ENCODE measurements at places on chromosomes 7 and 10.

DNA sequence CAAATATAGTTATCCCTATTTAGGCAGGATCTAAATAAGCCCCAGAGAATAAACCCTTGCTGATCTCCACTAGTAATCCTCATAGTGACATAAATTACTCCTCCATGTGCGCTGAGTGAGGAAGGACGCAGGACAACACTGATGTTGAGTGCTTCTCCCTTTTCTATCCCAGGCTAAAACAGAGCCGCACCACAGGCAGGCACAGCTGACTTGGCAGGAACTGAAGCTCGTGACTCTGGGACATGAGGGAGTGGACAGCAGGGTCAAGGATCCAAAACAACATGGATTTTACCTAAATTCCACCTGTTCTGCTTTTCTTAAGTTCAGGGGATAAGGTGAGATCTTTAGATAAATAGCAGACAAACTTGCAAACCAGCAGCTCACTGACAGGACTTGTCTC lies 46.0 kb downstream of the VOPP1 start:
- no peak for DNase-seq

DNA sequence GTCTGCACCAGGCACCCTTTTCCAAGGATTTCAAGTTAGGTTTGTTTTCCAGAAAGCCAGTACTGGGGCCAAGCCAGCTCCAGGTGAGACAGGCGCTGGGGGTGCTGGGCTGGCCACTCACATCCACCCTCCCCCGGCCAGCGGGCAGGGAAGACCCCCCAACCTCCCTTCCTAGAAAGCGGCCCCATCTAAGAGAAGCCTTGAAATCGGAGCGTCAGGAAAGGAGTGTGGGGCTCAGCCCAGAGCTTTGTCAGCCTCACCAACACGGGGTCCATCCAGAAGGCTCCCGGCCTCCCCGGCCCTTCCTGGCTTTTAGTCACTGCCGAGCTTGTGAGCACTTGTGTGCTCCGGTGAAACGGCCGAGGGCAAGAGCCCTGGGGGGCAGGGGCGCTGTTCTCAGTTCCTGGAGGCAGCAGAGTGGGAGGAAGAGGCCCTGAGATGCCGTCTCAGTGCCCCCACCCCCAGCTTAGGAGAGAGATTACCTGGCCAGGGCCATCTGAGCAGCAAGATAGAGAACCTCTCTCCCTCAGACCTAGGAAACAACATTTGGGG lies 39.6 kb downstream of the PDGFA start:
- DNase-seq = no peak

- no peak for DNase-seq
These were observed 4.8 kb upstream of the HILPDA start for GRCh38 chr7:128450913-128451312.

GRCh38 chr7:35707422-35707821 lies 12.5 kb upstream of the HERPUD2 start:
- no peak for DNase-seq

DNA sequence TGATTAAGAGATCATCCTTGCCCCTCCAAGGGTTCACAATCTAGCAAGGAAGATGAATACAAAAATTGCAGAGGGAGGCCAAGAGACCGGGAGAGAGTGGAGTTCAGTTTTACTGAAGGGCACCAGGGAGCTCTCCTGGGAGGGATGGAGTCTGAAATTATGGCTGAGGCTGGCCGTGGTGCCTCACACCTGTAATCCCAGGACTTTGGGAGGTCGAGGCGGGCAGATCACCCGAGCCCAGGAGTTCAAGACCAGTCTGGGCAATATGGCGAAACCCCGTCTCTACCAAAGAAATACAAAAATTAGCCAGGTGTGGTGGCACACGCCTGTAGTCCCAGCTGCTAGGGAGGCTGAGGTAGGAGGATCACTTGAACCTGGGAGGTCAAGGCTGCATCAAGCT lies 51.4 kb upstream of the MXI1 start:
- DNase-seq = no peak

- peak; percentile 18 for DNase-seq
These were observed 59.4 kb upstream of the ASAH2 start for GRCh38 chr10:50310560-50311174.

DNA sequence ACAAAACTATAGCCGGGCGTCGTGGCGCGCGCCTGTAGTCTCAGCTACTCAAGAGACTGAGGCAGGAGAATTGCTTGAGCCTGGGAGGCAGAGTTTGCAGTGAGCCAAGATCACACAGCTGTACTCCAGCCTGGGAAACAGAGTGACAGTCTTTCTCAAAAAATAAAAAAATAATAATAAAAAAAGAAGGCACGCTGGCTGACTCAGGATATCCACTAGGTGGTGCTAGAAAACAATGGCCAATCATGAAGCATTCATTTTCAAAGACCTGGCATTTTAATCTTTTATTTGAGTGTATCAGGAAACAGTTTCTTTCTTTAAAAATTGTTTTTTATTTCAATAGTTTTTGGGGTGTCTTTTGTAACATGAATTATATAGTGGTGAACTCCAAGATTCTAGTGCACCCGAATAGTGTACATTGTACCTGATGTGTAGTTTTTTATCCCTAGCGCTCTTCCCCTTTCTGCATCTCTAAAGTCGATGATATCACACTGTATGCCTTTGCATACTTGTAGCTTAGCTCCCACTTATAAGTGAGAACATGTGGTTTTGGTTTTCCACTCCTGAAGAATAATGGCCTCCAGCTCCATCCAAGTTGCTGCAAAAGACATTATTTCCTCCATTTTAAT lies 88.6 kb downstream of the LYZL1 start:
- DNase-seq = no peak

- peak; percentile 60 for DNase-seq
These were observed 15.4 kb downstream of the GPNMB start for GRCh38 chr7:23261843-23262452.

GRCh38 chr7:98399890-98400541 lies 874 bp downstream of the BAIAP2L1 start:
- no peak for DNase-seq

- DNase-seq = no peak
These were observed 446.5 kb downstream of the INHBA start for GRCh38 chr7:41256186-41256945.

DNA sequence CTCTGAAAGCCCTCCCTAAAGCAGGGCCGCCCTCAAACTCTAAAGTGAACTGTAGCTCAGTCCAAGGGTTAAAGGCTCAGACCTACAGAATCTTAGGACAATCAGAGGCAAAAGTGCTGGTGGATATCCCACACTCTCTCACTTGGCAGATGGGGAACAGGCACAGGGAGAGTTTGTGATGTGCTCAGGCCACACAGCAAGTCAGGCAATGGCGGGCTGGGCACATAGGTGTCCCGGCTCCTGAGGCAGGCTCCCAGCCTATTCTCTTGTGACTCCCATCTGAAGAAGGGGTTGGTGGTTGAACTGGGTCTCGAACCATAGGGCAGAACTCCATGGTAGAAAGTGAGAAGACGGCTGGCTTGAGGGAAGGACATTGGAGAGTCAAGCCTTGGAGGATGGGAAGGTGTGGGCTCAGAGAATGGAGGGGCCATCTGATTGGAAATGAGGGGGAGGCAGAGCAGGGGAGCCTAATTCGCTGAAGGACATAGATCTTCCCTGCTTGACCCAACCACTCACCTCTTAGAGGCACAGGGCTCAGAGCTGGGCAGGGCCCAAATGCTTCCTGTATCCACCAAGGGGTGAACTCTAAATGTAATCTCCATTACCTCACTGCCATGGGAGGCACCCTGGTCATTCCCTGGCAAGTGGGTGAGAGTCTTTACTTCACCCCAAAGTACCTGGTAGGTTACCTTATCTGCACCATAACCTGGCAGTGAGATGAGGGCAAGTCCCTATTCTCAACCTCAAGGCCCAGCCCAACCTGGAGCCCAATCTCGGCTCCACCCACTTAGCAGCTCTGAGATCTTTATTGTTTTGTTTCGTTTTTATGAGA lies 4.9 kb upstream of the ZMIZ1 start:
- DNase-seq = no peak

GRCh38 chr10:55397777-55398496 lies 596.9 kb upstream of the PCDH15 start:
- no peak for DNase-seq

GRCh38 chr10:116113721-116114501 lies 159.1 kb downstream of the GFRA1 start:
- DNase-seq = no peak

- DNase-seq = no peak
These were observed 67.0 kb upstream of the PRLHR start for GRCh38 chr10:118662228-118663035.

GRCh38 chr10:78599122-78599853 lies 469.5 kb upstream of the ZMIZ1 start:
- DNase-seq = no peak

- DNase-seq = no peak
These were observed 9.7 kb upstream of the GARS1 start for GRCh38 chr7:30584965-30585364.

DNA sequence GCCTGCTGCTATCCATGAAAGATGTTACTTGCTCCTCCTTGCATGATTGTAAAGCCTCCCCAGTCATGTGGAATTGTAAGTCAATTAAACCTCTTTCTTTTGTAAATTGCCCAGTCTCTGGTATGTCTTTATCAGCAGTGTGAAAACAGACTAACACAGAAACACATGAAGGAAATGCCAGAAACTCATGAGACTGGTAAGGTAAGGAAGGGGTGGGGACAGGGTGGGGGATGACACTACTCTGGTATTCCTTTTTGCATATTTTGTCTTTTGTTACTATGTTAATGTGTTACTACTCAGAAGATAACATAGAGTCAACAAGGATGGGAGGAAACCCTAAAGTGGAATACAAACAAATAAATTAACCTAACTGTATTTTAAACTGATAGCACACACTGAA lies 69.8 kb upstream of the DRGX start:
- DNase-seq = no peak

- DNase-seq = no peak
These were observed 892.9 kb downstream of the LRMDA start for GRCh38 chr10:76324283-76324682.

DNA sequence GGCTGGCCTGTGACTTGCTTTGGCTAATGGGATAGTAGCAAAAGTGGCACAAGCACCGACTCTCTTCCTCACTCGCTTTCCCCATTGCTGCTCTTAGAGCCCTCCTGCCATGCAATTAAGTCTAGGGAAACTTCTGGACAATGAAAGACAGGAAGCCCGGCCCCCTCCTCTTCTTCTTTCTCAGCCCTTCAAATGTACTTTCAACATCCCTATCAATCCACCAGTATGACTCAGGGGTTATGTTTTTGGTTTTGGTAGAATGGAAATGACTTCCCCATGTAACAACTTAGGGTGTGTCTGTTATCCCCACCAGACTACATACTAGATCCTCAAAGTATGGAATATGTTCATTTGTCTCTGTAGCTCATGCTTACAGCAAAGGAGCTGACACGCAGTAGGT lies 139.0 kb upstream of the GDF10 start:
- DNase-seq = no peak

GRCh38 chr7:42552227-42552626 lies 315.2 kb upstream of the GLI3 start:
- DNase-seq = no peak

DNA sequence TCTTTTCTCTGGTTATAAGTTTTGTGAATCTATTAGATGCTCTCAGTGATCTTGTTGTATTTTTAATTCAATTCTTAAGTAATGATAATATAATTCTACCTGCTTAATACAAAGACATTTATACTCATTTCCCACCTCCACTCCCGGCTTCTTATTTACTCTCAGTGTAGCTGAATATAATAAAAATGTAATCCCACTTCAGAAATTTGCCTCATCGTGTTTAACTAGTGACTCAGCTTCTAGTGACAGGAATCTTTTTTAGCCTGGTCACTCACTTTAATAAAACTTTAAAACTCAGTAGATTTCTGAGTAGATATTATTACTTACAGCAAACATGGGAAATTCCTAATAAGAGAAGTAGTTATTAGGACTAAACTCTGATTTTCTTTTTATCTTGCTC lies 1506.2 kb upstream of the LRRTM3 start:
- DNase-seq = no peak

DNA sequence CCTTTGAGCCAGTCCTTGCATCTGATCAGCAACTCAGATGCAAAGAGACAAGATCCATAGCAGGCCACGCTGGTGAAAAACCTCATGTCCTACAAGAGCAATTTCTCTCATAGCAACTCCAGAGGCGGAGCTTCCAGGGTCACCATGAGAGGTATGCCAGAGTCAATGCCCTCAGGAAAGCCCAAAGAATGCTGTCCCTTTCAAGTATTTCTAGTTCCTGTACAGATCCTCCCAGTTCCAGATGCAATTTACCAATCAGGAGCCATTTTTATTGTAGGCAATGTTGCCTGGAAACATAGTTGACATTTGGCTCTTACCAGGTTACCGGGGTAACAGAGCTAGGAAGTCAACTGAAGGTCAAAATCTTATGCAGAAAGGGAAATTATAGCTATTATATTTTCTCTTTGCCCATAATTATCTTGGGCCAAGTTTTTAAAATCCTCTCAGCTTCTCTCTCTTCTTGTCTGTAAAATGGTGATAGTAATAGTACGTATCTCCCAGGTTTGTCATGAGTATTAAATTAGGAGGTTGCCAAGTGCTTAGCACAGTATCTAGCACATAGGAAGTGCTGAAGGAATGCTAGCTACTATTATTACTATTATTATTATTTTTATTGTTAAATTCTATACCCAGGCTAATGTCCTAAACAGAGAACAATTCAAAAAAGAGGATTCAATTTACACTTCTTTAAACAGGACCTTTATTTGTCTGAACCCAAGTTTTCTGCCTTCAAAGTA lies 46.3 kb upstream of the TM9SF3 start:
- no peak for DNase-seq

- no peak for DNase-seq
These were observed 8.1 kb downstream of the TFAM start for GRCh38 chr10:58393317-58393716.

GRCh38 chr7:91551377-91552175 lies 287.3 kb downstream of the FZD1 start:
- no peak for DNase-seq

DNA sequence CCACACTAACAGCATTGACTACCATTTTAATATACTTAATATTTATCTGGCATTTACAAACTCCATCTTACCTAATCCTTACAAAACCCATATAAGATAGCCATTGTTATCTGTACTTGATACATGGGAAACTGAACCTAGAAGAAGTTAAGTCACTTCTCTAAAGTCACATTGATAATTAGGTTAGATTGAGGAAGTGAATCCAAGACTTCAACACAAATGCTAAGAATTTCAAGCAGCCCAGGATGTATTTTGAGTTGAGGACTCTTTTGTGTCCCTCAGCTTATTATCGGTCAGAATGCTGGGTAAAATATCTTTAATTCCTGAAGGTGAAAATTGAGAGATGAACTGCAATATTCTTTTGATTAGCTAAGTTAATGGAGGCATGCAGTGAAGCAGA lies 465.5 kb downstream of the PHTF2 start:
- no peak for DNase-seq

Data from stimulated activated CD4-positive, alpha-beta T cell treated with anti-CD3 and anti-CD28 coated beads, Interleukin-2, amount 100 ng/mL, for 48 hours (primary cell).